ENCODE measurements at places on chromosomes 13 and 19. TPM values are rescaled to one million over a fixed set of nuclear protein-coding genes. Genes with fewer than 3 reads are reported as not detected.

The IGFL2 gene
- total RNA-seq = not detected

GRCh38 chr13:82693607-82694006 lies 1188.7 kb downstream of the SLITRK1 start:
- DNase-seq = no peak

The GPC5 gene
- 0.34 TPM for total RNA-seq

GRCh38 chr13:104816726-104817125 lies 1718.7 kb downstream of the EFNB2 start:
- no peak for DNase-seq

The RFPL4AL1 gene
- 0.68 TPM for total RNA-seq

- no peak for DNase-seq
Observed at GRCh38 chr19:38665219-38665931, 17.9 kb downstream of the ACTN4 start.

GRCh38 chr13:81493144-81493543 lies 1152.2 kb upstream of the SPRY2 start:
- no peak for DNase-seq

DNA sequence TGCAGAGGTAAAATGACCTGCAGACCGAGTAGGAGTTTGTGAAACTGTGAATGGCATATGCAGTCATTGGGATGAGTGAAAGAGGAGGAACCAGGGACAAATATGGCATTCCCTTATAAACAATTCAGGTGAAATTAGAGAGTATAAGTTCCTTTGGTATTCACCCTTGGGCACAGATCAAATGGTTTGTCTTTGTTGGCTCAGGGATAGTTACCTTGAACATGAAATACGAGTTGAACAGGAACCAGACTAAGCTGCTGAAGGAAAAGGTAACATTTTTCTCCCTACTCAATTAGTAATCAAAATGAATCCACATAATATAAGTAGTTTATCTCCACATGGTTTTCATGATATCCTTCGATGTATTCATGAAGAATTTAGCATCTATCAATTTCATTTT lies 50.5 kb downstream of the SLITRK1 start:
- DNase-seq = no peak

DNA sequence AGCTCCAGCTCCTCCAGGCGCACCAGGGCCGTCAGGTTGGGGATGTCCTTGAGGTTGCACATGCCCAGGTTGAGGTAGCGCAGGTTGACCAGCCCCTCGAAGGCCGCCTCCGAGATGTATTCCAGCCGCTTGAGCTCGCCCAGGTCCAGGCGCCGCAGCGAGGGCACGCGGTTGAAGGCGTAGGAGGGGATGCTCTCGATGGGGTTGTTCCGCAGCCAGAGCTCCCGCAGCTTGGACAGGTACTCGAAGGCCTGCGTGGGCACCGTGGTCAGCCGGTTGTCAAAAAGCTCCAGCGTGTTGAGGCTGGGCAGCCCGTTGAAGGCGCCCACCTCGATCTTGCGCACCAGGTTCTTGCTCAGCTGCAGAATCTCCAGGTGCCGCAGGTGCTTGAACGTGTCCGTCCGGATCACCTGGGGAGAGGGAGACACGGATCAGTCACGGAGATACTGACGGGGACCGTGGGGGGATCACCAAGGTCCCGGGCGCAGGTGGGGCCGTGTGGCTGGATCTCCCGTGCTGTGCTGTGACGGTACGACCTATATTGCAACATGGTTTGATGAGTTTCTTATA lies 5.4 kb upstream of the ASPDH start:
- no peak for DNase-seq

DNA sequence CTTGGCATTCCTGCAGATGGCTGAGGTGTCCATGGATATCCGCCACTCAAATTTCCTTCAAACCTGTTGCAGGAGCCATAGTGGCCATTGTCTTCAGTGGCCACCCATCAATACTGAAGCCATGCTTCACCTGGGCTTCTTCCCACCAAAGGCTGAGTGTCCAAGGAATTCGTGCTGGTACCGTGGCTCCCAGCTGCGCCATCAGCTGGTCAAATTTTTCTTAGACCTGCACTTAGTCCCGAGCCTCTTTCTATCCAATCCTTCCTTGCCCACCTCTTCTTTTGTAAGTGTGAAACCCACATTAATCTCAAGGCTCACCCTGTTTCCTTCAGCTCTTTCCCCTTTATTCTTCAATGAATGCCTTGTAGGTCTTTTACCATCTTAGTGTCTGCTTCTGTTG lies 152.1 kb downstream of the PCDH9 start:
- DNase-seq = no peak

GRCh38 chr19:3639479-3639878 lies 12.9 kb upstream of the CACTIN start:
- no peak for DNase-seq

All from dermis blood vessel endothelial cell (primary cell).